ENCODE measurements at places on chromosomes 4 and X.

DNA sequence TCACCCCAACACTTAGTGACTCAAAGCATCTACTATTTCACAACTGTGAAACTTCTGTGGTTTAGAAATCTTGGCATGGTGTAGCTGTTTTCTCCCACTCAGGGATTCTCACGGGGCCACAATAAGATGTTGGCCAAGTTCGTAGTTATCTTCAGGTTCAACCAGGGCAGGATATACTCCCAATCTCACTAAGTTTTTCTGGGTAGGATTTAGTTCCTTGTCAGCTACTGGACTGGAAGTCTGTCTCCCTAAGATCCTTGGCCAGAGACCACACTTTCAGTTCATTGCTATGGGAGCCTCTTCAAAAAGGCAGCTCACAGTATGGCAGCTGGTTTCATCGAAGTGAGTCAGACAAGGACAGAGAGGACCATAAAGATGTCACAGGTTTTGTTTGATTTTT, 111.7 kb upstream of the PDHA2 start:
- no peak for DNase-seq

- DNase-seq, result no peak
Observed at GRCh38 chr4:68250151-68250930, 4.8 kb upstream of the TMPRSS11B start.

DNA sequence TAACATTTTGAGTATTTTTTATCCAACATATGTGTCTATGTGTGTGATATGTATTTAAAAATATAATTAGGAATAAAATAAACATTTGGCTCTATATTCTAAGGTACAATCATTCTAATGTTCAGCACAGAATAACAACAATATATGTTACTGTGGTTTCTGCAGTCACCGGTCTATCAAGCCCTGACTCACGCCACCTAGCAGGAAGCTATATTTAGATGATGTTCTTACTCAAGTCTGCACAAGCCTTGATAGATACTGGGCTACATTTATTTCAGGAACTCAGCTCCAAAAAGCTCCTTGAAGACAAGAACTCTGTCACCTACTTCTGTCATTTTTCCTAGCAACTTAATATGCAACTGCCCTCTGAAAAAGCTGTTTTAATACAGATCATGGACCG, 152.0 kb upstream of the FTHL17 start:
- DNase-seq, result no peak

DNA sequence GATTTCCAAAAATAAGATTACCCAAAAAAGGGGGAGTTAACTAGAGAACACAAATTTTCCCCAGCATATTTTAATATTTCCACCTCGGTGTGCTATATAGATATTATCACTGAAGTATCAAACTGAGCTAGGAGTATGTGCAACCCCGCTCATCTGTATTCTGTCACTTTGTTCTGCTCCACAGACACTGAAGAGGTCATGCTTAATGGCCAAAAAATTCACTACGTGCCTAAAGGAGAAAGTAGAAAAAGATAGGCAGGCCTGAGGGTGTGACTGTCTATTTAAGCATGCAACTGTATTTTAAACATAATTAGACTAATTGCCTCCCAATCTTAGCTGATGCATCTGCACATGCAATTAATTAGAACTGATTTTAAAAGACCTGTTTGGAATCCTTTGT, 24.5 kb downstream of the SH3RF1 start:
- no peak for DNase-seq

GRCh38 chrX:40278340-40279090, 180.8 kb upstream of the BCOR start:
- no peak for DNase-seq

GRCh38 chrX:139058831-139059495, 347.4 kb upstream of the FGF13 start:
- no peak for DNase-seq

- DNase-seq, result no peak
Observed at GRCh38 chr4:78644063-78644691, 92.6 kb downstream of the ANXA3 start.

All from H7 (cell line).